IMR-90 (cell line): ENCODE measurements at places on chromosomes 6 and 20. TPM values are rescaled to one million over a fixed set of nuclear protein-coding genes. Genes with fewer than 3 reads are reported as not detected.

DNA sequence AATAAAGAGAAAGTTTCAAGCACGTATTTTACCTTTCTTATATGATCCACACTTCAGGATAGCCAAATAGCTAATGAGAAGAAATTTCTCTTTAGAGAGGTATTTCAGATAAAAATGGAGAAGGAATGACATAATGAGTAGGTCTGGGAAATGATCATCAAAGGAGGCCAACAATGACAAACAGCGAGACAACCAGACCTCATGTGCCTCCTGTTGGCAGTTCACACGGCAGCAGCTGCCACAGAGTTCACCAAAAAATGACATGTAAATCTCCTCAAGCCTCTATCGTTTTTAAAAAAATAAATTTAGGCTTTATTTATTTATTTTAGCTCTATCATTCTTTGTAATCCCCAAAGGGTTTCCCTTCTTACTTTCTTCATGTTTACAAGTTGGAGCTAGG is 47.7 kb downstream of the SLC2A12 start:
- H3K27ac ChIP-seq = no peak overlapping the region
- DNase-seq = peak; percentile 39
- H3K36me3 ChIP-seq = no peaks in the 10 kb centered on the region
- H3K4me3 ChIP-seq = no peak overlapping the region
- no peaks in the 10 kb centered on the region for H3K27me3 ChIP-seq

- no peak overlapping the region for H3K27ac ChIP-seq
- no peak for DNase-seq
- H3K36me3 ChIP-seq = no peaks in the 10 kb centered on the region
- H3K4me1 ChIP-seq = peaks cover 5% of the 10 kb centered on the region
- no peak overlapping the region for H3K4me3 ChIP-seq
- no peaks in the 10 kb centered on the region for H3K27me3 ChIP-seq
Measured at GRCh38 chr20:62663145-62664018, 21.1 kb downstream of the SLCO4A1 start.

DNA sequence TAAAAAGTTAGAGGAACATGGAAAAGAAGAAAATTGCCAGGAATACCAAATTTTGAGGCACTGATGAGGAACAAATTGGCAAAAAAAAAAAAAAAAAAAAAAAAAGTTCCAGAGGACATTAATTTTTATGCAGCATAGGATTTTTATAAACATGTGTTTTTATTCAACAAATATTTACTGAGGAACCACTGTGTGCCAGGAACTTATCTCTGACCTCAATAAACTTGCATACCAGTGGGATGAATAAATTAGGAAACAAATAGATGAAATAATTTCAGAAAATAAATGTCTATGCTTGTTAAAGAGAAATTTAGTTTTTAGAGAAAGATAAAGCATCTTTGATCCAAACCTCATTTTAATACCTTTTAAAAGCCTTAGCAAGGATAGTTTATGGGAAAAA is 175.1 kb downstream of the PDE10A start:
- no peak overlapping the region for H3K4me3 ChIP-seq
- H3K36me3 ChIP-seq = no peaks in the 10 kb centered on the region
- DNase-seq = no peak
- peaks cover 12% of the 10 kb centered on the region for H3K4me1 ChIP-seq
- no peak overlapping the region for H3K27ac ChIP-seq
- no peaks in the 10 kb centered on the region for H3K27me3 ChIP-seq

- H3K27ac ChIP-seq = peak overlapping the region; percentile 96
- peaks cover 5% of the 10 kb centered on the region for H3K4me1 ChIP-seq
- peaks cover 25% of the 10 kb centered on the region for H3K36me3 ChIP-seq
- DNase-seq = peak; percentile 31
Measured at GRCh38 chr6:28922821-28923317, 916 bp downstream of the TRIM27 start.

TREM2 gene
- total RNA-seq = not detected in 2 replicates

MCHR2 gene
- total RNA-seq = not detected in 2 replicates

GRCh38 chr20:59823491-59824259 is 109.8 kb downstream of the SYCP2 start:
- H3K36me3 ChIP-seq = no peaks in the 10 kb centered on the region
- no peak overlapping the region for H3K27ac ChIP-seq
- no peaks in the 10 kb centered on the region for H3K27me3 ChIP-seq
- H3K4me3 ChIP-seq = no peak overlapping the region
- no peaks in the 10 kb centered on the region for H3K4me1 ChIP-seq

DNA sequence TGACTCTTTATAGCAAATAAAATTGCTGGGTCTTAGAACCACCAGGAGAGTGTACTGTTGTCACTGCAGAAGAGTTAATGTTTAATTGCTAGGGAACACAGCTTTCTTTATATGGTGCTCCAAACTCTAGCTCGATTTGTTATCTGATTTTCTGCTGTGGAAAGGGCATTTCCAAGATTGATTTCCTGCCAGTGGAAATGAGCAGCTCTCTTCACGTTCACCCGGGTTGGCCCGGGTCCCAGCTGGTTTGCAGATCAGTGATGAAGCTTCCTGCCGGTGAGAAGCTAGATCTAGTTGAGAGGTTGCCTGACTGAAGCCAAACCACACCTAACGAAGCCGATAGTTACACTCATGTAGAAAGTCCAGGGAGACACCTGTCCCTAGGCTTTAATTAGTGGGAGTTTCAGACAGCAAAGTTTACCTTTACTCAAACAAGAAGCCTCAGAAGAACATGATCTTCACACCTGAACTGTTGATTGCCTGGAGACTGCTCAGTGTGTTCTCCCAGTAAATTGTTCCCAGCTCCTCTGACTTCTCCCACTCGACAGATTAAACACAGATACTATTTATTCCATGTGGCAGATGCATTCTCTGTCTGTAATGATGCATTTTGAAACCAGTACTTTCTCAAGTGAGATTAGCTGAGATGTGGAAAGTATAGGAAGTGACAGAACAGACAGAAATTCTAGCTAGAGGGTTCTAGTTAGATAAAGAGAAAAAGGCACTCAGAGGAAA is 27.8 kb downstream of the PAQR8 start:
- no peaks in the 10 kb centered on the region for H3K27me3 ChIP-seq
- peaks cover 5% of the 10 kb centered on the region for H3K4me1 ChIP-seq
- H3K36me3 ChIP-seq = no peaks in the 10 kb centered on the region
- H3K27ac ChIP-seq = no peak overlapping the region
- H3K4me3 ChIP-seq = no peak overlapping the region

SCP2D1 gene
- total RNA-seq = not detected in 2 replicates

- H3K4me1 ChIP-seq = peaks cover 7% of the 10 kb centered on the region; the same call in 1 of the 2 replicates
- DNase-seq = no peak
- no peak overlapping the region for H3K4me3 ChIP-seq
Measured at GRCh38 chr6:32140420-32141046, 10.4 kb upstream of the FKBPL start.

GRCh38 chr20:33815671-33816070 is 4.5 kb downstream of the CHMP4B start:
- H3K36me3 ChIP-seq = peaks cover 3% of the 10 kb centered on the region
- H3K4me3 ChIP-seq = no peak overlapping the region
- no peaks in the 10 kb centered on the region for H3K27me3 ChIP-seq
- DNase-seq = no peak
- H3K27ac ChIP-seq = no peak overlapping the region
- H3K4me1 ChIP-seq = peaks cover 9% of the 10 kb centered on the region

DNA sequence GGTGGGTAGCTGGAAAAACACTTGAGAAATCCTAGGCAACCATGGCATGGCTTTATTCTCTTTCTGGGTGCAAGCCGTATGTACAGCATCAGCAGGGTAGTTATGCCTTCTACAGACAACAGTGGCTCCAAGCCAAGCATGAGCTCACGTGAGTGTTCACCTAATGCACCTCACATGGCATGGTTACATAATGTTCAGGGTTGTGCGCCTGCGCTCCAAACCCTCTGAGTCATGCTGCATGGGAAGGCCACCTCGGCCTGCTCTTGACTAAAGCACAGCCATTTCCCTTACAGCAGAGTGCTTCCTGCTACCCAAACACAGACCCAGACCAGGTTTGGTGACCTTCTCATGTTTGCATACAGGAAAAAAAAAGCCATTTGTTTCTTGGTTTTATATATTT is 96.2 kb downstream of the VIP start:
- DNase-seq = no peak
- no peak overlapping the region for H3K27ac ChIP-seq
- no peaks in the 10 kb centered on the region; the same call in 1 of the 2 replicates for H3K27me3 ChIP-seq
- H3K36me3 ChIP-seq = no peaks in the 10 kb centered on the region

OLIG3 gene
- not detected in 2 replicates for total RNA-seq

SLC35D3 gene
- total RNA-seq = not detected in 2 replicates

DNA sequence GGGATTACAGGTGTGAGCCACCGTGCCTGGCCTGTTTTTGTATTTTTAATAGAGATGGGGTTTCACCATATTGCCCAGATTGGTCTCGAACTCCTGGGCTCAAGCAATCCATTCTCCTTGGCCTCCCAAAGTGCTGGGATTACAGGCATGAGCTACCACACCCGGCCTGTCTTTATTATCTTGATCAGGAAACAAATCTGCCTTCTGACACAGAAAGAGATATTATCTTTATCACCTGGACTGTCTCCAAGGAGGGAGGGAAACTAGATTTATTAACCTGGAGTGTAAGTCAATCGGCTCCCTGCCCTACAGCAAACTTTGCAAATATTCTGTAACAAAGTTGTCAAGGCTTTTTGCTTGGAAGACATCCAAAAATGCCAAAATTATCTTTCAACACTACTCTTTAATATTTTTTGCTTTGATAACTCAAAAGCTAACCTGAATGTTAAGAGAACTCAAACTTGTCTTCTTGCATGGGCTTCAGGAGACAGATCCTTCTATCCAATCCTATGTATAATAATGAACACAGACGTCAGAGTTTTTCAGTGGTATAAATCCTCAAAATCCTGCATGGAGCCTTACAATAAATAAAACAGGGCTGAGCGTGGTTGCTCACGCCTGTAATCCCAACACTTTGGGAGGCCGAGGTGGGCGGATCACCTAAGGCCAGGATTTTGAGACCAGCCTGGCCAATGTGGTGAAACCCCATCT is 85.0 kb upstream of the LOC128125822 start:
- H3K36me3 ChIP-seq = no peaks in the 10 kb centered on the region
- peaks cover 2% of the 10 kb centered on the region; the same call in 1 of the 2 replicates for H3K27me3 ChIP-seq
- DNase-seq = no peak
- H3K27ac ChIP-seq = no peak overlapping the region
- H3K4me3 ChIP-seq = no peak overlapping the region

GRCh38 chr6:24321538-24322162 is 36.2 kb downstream of the DCDC2 start:
- H3K4me1 ChIP-seq = no peaks in the 10 kb centered on the region
- no peaks in the 10 kb centered on the region for H3K27me3 ChIP-seq
- no peak overlapping the region for H3K4me3 ChIP-seq

- no peak overlapping the region for H3K27ac ChIP-seq
- H3K4me3 ChIP-seq = no peak overlapping the region
- no peaks in the 10 kb centered on the region for H3K27me3 ChIP-seq
Measured at GRCh38 chr6:118864341-118865099, 29.4 kb upstream of the ASF1A start.

DNA sequence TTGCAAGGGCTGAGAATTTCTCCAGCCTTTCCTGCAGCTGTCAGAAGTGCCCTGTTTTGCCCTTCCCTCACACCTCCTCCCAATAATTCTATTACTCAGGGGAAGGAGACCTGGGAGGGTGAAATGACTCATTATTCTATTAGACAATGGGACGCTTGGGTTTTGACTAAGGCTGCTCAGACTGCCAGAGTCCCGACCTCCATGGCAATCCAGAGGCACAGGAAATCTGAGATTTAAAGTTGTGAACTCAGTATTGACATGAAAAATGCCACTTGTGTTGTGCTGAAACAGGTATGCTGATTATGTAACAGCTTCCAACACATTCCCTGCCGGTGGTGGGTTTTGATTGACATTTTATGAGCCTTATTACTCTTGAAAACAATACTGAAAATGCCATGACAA is 625.9 kb upstream of the FLRT3 start:
- no peaks in the 10 kb centered on the region for H3K27me3 ChIP-seq
- DNase-seq = no peak
- H3K27ac ChIP-seq = no peak overlapping the region
- no peak overlapping the region for H3K4me3 ChIP-seq

GRCh38 chr6:13811627-13812358 is 2.6 kb downstream of the MCUR1 start:
- no peaks in the 10 kb centered on the region for H3K27me3 ChIP-seq
- no peak overlapping the region for H3K4me3 ChIP-seq
- no peak for DNase-seq
- 0 out of 2 replicates have a peak, but pooled peaks cover 1% of the 10 kb centered on the region for H3K36me3 ChIP-seq
- H3K27ac ChIP-seq = no peak overlapping the region
- no peaks in the 10 kb centered on the region for H3K4me1 ChIP-seq

- no peak for DNase-seq
- no peak overlapping the region for H3K4me3 ChIP-seq
- H3K4me1 ChIP-seq = no peaks in the 10 kb centered on the region
- H3K36me3 ChIP-seq = no peaks in the 10 kb centered on the region
- H3K27ac ChIP-seq = no peak overlapping the region
- H3K27me3 ChIP-seq = no peaks in the 10 kb centered on the region
Measured at GRCh38 chr6:46053039-46053933, 37.6 kb upstream of the CLIC5 start.

GRCh38 chr6:72553531-72554511 is 68.0 kb upstream of the KCNQ5 start:
- H3K27ac ChIP-seq = no peak overlapping the region
- DNase-seq = peak; percentile 93
- H3K36me3 ChIP-seq = no peaks in the 10 kb centered on the region
- H3K4me1 ChIP-seq = peaks cover 6% of the 10 kb centered on the region; the same call in 1 of the 2 replicates
- no peaks in the 10 kb centered on the region for H3K27me3 ChIP-seq
- no peak overlapping the region for H3K4me3 ChIP-seq

- no peaks in the 10 kb centered on the region for H3K27me3 ChIP-seq
- no peak overlapping the region for H3K4me3 ChIP-seq
- H3K27ac ChIP-seq = no peak overlapping the region
- DNase-seq = no peak
- H3K36me3 ChIP-seq = 0 out of 2 replicates have a peak, but pooled peaks cover 1% of the 10 kb centered on the region
Measured at GRCh38 chr6:125808060-125808459, 17.3 kb downstream of the NCOA7 start.

GRCh38 chr20:4465855-4466545 is 255.7 kb upstream of the PRND start:
- H3K4me3 ChIP-seq = no peak overlapping the region
- peaks cover 11% of the 10 kb centered on the region for H3K4me1 ChIP-seq
- no peaks in the 10 kb centered on the region for H3K27me3 ChIP-seq

- no peaks in the 10 kb centered on the region for H3K36me3 ChIP-seq
- peaks cover 3% of the 10 kb centered on the region; the same call in 1 of the 2 replicates for H3K4me1 ChIP-seq
- H3K27me3 ChIP-seq = no peaks in the 10 kb centered on the region
- no peak overlapping the region for H3K27ac ChIP-seq
- H3K4me3 ChIP-seq = peak overlapping the region; percentile 92
- DNase-seq = no peak
Measured at GRCh38 chr20:20713244-20713765, 861 bp upstream of the RALGAPA2 start.

DNA sequence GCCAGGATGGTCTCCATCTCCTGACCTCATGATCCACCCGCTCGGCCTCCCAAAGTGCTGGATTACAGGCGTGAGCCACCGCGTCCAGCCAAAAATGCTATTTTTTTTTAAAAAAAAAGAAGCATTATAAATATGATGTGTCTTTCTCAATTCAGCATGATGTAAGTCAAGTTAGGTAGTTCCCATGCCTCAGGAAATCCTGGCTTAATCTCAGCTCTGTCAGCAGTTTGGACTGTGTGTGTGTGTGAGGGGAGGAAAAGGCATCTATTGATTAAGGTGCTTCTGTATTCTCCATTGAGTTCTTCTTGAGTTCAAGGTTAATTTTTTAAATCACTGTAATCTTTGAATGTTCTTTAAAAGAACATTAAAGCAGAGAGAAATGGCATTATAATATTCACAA is 51.5 kb downstream of the GMDS start:
- H3K36me3 ChIP-seq = no peaks in the 10 kb centered on the region
- H3K4me3 ChIP-seq = no peak overlapping the region

PAQR8 gene
- 1.6 and 1.7 TPM in 2 replicates for total RNA-seq

TRDN gene
- total RNA-seq = not detected in 2 replicates

PPP1R3G gene
- under 0.01 and 0.18 TPM in 2 replicates for total RNA-seq
